CD4-positive, alpha-beta T cell treated with Interleukin-1 beta for 1 hour (primary cell): ENCODE measurements at places on chromosomes 3 and 15.
A peak's percentile ranks its signal among the peaks of the same experiment; 100 is the strongest.

GRCh38 chr3:117238806-117239205 lies 529.2 kb downstream of the TUSC7 start:
- DNase-seq = no peak

DNA sequence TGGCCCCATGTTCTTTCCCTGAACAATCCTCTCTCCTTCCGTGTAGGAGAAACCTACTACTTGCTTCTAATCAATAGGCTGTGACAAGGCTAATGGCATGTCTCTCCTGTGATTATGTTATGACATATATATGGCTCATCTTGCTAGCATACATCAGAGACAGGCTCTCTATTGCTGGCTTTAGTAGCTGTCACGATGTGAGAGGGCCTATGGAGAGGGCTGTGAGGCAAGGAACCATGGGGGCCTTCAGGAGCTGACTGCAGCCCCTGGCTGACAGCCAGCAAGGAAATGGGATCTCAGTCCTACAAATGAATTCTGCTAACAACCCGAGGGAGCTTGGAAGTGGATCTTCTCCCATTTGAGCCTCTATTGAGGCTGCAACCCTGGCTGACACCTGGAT lies 96.3 kb downstream of the EOMES start:
- no peak for DNase-seq

GRCh38 chr3:76834657-76835056 lies 205.2 kb upstream of the ROBO2 start:
- DNase-seq = no peak

- peak; percentile 41 for DNase-seq
Measured at GRCh38 chr15:70505411-70505919, 257.9 kb downstream of the UACA start.

DNA sequence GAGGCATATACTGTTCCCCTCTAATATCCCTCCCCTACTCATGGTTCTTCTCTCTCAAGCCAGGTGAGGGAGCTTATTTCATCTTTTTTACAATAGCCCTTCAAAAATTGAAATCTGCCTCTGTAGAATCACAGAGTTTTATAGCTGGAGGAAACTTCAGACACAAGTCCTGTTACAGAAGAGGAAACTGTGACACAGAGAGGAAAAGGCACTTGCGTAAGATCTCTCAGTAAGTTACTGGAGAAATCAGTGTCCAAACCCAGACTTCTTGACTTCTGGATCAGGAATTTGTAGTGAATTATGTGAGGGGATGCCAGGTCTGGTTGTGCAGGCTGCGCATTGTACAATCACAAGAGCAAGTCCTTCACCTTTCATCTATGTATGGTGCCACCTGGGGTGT lies 4.6 kb downstream of the FGD5 start:
- DNase-seq = no peak

GRCh38 chr3:24937780-24938179 lies 443.1 kb upstream of the THRB start:
- DNase-seq = no peak
